ENCODE measurements at places on chromosomes 2 and 18. TPM values are rescaled to one million over a fixed set of nuclear protein-coding genes. Genes with fewer than 3 reads are reported as not detected.

GRCh38 chr2:55782528-55783173 is 89.0 kb upstream of the PNPT1 start:
- DNase-seq: no peak

DNA sequence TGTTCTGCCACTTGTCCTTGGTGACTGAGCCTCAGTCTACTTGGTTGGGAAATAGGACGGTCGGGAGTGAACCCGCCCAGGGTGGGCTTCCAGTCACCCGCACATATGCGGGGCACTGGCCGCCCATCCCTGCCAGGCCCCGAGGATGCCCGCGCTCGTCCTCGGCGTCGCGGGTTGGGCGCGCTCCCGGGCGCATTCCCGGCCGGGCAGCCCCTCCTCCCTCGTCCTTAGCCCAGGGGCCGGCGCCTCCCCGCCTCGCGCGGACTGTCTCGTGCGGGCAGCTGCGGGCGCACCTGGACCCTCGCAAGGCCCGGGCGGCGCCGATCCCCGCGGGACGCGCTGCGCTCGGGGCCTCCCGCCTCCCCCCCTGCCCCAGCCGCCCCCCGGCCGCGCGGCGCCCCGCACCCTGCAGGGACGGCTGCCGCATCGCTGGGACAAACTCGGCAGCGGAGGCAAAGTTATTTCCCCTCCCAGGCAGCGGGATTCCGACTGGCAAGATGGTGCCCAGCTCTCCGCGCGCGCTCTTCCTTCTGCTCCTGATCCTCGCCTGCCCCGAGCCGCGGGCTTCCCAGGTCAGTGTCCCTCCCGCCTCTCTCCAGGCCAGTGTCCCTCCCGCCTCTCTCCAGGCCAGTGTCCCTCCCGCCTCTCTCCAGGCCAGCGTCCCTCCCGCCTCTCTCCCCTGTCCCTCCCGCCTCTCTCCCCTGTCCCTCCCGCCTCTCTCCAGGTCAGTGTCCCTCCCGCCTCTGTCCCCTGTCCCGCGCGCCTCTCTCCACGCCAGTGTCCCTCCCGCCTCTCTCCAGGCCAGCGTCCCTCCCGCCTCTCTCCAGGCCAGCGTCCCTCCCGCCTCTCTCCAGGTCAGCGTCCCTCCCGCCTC is at the start of gene FBLN7:
TSS of gene FBLN7 (plus strand) at position 227 of the 874 bp plus-strand sequence. CDS start at position 498, 271 bp downstream.
- no peak for DNase-seq

GRCh38 chr2:156322051-156322685 is 10.4 kb downstream of the NR4A2 start:
- no peak for DNase-seq

GRCh38 chr2:174334278-174334715 is 457 bp upstream of the SP9 start:
- DNase-seq: no peak

GRCh38 chr2:238421695-238422035 is 5.1 kb upstream of the ASB1 start:
- DNase-seq: no peak

DNA sequence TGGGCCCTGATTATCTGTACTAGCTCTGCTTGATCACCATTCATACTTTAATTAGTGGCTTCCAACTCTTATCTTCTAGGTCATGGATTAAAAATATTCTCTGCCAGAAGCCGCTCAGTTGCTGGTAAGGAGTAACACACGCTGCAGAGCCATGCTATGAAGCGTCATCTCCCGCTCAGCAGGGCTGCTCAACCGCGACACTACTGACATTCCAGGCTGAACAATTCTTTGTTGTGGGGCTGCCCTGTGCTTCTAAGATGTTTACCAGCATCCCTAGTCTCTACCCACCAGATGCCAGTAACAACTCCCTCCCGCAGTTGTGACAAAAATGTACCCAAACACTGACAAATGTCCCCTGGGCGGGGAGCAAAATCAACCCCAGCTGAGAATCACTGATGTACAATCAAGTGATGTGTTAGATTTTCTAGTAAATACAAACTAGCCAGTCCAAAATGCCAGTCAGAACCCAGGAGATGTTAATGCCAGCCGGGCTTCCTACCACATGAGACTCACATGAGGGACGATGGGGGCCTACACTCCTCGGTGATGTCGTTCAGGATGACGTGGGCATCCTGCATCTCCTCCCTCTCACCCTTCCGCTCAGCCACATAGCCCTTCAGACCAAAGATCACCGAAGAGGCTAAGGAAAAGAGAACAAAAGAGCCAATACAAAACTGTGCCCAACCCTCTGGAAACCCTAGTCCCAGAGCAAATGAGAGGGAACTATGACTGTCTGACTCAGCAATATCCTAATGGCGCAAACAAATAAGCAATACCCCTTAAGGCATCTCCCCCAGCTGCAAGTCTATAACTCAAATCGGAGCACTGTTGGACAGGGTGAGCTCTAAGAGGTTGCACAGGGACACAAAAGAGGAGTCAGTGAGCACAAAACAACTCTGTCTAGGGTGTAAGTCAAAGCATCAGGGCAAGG is 15.6 kb downstream of the ILKAP start:
- no peak for DNase-seq

SP140 gene
- 15.0 TPM for total RNA-seq

DNA sequence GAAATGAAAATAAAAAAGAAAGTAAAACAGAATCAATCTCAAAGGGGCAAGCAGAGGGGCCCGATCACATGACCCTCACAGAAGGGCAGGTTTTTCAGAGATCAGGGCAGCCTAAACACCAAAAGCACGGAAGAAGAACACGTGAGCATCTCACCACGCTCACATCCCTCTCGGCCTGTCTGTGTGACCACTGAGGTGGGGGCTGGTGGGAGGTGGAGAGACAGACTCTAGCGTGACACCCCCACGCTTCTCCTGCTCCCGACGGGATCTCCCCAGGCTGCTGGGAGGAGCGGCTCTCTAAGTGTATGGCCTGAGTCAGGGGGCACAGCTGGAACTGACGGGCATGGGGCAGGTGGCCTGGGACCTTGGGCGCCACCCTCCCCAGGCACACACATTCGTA is 23.5 kb upstream of the MTERF4 start:
- DNase-seq: peak; percentile 31
